NCI-H1092 (cell line): ENCODE measurements at places on chromosomes 16 and 17.

GRCh38 chr16:8660841-8661301 lies 13.5 kb upstream of the ABAT start:
- DNase-seq, result peak; percentile 74

DNA sequence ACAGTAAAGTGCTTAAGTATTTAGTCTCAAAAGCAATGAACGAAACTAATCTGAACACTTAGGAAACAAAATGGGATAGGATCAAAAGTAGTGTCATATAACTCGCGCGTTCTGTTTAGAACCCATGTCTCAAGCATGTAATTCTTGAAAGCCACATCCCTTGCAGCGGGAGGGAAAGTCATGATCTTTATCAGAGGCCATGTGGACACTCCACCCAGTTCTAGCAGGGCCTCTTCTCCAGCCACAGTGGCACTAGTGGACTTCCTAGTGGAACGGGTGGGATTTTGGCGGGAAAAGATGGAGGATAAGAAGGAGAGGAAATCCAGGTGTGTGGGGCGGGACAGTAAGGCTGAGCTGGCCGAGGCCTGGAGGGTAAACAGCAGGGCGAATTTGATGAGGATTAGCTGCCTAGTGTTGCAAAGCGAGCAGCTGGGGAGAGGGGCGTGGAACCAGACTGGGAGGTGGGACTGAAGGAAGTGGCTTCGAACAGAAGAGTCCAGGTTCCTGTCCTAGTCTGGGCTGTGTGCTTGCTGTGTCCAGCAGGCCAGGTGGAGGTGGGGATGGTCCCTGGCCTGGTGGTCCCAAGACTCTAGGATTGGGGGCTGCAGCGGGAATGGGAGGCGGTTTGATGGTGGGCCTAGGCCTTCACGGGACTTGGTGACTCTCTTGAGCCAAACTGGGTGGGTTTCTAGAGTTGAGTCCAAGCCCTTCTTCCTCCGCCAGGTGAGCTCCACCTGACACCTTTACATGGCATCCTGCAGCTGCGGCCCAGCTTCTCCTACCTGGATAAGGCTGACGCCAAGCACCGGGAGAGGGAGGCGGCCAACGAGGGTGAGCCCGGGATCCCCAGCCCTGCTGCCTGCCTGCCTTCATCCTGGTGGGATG lies 15.9 kb downstream of the POLR3E start:
- DNase-seq, result no peak

GRCh38 chr16:49580751-49581303 lies 207.2 kb downstream of the C16orf78 start:
- no peak for DNase-seq

GRCh38 chr17:82269138-82269881 lies 4.2 kb downstream of the CSNK1D start:
- no peak for DNase-seq

- DNase-seq, result no peak
These were observed 125.5 kb downstream of the CACNG3 start for GRCh38 chr16:24381470-24382118.

- DNase-seq, result no peak
These were observed 6.1 kb downstream of the DOK4 start for GRCh38 chr16:57479976-57480753.

DNA sequence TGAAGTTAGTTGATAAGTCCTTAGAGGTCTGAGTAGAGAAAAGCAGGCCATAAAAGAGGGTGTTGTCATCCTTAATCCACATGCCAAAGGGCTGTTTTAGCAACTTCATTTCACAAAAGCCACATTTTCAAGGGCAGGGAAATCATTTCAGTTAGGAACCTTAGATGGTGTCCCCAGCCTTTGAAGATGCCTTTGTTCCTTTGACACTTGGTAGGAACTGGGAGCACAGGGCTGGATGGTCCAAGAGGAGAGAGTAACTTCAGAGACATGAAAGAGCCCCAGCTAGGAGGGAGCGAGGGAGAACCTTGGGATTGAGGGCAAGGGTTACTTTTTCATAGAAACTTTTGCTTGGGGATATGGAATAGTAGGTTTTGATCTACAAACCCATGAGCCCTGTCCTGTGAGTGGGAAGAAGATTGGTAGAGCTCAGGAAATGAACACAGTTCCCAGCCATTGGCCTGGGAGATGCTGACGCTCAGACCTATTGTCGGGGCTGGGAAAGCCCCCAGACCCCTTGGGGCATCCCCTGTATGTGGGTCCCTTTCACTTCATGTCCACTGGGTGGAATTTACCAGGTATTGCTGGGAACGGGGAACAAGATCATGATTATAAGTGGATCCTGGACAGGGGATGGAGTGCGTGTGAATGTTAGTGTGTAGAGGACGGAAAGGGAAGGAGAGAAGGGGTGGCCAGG lies 18.9 kb downstream of the MSI2 start:
- no peak for DNase-seq

DNA sequence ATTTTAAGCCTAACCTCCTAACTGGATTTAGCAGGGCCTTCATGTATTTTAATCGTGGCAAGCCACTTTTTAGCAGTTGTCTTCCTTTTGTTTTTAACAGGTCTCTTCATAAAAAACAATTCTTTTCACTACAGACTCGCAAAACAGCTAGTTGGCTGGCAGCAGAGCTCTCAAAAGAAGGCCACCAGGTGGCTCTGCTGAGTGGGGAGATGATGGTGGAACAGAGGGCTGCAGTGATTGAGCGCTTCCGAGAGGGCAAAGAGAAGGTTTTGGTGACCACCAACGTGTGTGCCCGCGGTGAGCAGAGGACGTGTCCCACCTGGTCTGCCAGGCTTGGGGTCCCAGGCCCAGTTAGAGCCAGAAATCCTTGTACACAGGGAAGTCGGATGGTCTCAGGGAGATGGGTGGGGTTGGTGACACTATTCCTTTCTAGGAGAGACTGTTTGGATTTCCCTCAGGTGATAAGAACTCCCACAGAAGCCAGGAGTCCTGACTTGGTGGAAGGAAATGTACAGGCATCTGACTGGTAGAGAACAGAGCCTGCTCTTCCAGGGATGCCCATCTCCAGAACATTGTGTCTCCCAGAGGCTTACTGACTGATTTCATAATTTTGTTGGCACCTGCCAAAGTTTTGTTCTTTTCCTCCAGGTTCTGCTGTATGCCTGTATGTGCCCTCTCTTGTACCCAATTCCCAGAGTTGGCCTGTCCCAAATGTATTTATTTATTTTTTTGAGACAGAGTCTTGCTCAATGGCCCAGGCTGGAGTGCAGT lies 14.9 kb upstream of the DDX19A start:
- no peak for DNase-seq

DNA sequence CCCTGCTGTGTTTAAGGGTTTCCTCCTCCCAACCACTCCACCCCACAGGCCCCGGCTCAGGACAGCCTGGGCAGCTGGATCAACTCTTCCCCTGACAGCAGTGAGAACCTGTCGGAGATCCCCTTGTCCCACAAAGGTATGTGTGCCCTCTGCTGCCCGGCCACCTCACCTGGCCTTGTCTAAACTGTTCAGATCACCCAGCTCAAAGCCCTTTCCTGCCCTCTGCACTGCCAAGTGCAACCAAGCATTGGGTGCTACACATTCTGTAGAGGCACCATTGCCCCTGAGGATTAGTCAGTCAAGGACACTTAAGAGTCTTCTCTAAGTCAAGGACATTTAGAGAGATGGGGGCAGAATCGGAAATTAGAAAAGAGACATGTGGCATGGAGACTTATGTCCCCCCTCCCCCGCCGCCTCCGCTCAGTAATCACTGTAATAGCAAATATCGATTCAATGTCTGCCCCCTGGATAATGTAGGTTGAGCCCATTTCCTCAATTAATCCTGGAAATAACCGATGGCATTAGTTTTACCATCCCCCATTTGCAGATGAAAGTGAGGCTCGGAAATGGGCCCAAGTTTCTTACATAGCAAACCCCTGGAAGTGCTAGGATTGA lies 8.1 kb downstream of the BTBD17 start:
- no peak for DNase-seq

GRCh38 chr16:10080051-10080772 lies 102.0 kb downstream of the GRIN2A start:
- no peak for DNase-seq

DNA sequence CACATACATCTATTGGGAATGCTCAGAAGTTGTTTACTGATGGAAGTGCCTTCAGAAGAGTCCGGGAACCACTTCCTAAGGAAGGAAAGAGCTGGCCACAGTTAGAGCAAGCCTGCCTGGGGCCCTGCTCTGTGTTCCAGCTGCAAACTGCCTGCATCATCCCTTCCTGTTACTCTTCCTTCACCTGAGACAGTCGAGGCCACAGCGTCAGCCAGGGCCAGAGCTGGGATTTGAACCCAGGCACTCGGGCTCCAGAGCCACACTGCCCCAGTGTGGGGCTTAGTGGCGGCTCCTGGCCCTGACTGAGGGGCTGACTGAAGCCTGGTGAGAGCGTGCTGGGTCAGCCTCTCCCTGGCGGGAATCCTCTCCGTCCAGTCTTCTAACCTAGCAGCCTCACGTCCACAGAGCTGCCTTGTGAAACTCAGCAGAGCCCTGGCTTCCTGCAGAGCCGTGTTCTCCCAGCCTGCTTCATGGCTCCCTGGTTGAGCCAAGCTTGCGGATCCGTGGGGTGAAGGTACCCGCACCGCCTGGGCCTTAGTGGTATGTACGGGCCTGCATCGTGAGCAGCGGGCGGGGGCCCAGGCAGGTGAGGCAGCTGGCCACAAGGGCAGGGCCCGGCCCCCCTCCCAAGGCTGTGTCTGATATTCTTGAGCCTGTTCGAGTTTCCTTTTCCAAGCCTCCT lies 4.6 kb upstream of the C17orf99 start:
- DNase-seq, result no peak

- no peak for DNase-seq
These were observed 125.8 kb downstream of the ANKRD11 start for GRCh38 chr16:89364606-89365005.

DNA sequence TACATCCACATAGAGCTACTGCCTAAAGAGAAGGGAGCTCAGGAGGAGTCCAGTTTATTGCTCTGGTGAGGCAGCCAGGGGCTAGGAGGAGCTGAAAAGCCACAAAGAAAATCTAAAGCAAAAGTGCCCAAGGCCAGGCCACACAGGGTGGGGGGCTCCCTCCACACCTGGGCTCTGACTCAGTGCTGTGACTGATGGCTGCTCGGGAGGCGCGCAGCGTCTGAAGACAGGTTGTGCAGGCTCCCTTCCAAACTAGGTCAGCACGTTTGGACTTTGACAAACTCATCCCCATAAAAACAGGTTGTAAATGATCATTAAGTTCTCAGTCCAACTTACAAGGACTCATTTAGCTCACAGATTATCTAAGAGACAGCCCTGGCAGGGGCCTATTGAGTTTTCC lies 22.2 kb upstream of the LCMT1 start:
- no peak for DNase-seq

- no peak for DNase-seq
These were observed 25.1 kb downstream of the ZP2 start for GRCh38 chr16:21186326-21186691.

- peak; percentile 75 for DNase-seq
These were observed 46.3 kb downstream of the VMP1 start for GRCh38 chr17:59753522-59754467.

GRCh38 chr16:49754495-49755312 lies 101.2 kb downstream of the ZNF423 start:
- DNase-seq, result no peak

DNA sequence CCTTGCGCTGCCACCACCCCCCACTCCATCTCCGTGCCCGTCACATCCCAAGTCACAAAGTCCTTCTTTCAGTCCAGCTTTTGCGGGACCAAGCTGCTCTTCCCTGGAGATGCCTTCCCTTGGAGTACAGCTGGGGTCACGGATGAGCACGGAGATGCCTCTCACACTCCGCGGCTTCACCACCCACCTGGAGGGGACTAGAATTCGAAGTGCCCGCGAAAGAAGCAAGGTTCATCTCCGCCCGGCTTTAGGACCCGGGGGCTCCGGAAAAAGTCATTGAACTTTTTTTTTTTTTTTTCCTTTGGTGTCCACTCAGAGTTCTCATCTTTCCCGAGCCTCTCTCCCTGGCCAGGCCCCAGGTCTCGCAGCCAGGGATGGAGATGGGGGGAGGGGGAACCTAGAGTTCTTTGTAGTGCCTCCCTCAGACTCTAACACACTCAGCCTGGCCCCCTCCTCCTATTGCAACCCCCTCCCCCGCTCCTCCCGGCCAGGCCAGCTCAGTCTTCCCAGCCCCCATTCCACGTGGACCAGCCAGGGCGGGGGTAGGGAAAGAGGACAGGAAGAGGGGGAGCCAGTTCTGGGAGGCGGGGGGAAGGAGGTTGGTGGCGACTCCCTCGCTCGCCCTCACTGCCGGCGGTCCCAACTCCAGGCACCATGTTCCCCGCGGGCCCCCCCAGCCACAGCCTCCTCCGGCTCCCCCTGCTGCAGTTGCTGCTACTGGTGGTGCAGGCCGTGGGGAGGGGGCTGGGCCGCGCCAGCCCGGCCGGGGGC lies at the start of gene FKBP10:
Gene FKBP10 (plus strand): TSS at position 624 of the 771 bp plus-strand sequence. CDS start 31 bp downstream, at position 655.
- peak; percentile 16 for DNase-seq

GRCh38 chr17:81537343-81537855 lies 9.2 kb downstream of the FSCN2 start:
- DNase-seq, result peak; percentile 70

GRCh38 chr17:8059131-8059530 lies 20.3 kb downstream of the ALOX15B start:
- no peak for DNase-seq

- no peak for DNase-seq
These were observed 346.6 kb upstream of the SALL1 start for GRCh38 chr16:51497541-51498211.

GRCh38 chr16:4537376-4538343 lies 913 bp downstream of the CDIP1 start:
- DNase-seq, result no peak

DNA sequence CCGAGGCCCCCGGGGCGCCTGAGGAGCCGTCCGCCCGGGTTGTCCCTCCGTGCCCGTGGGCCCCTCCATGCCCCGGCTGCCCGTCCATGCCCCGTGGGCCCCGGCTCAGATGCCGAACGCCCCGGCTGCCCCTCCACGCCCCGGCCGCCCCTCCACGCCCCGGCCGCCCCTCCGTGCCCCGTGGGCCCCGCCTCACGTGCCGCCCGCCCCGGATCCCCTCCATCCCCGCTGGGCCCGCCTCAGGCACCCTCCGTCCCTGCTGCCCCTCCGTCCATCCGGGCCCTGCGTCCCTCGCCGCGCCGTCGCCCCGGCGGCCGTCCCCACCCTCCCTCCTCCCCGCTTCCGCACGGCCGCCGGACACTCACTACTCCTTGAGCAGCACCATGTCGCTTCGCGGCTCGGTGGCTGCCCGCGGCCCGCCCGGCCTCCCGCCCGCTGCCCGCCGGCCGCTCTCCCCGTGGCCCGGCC lies 382 bp downstream of the PITPNA start:
- no peak for DNase-seq

GRCh38 chr17:81984773-81985410 lies 7.5 kb downstream of the ASPSCR1 start:
- no peak for DNase-seq
